ENCODE measurements at places on chromosomes 3 and 15. TPM values are rescaled to one million over a fixed set of nuclear protein-coding genes. Genes with fewer than 3 reads are reported as not detected.

GPR87 gene
- not detected for polyA plus RNA-seq

ETV5 gene
- 26.4 TPM for polyA plus RNA-seq

RTP4 gene
- polyA plus RNA-seq, result 0.73 TPM

- no peak for DNase-seq
These were observed 5.3 kb upstream of the TXNRD3 start for GRCh38 chr3:126659915-126660886.

DNA sequence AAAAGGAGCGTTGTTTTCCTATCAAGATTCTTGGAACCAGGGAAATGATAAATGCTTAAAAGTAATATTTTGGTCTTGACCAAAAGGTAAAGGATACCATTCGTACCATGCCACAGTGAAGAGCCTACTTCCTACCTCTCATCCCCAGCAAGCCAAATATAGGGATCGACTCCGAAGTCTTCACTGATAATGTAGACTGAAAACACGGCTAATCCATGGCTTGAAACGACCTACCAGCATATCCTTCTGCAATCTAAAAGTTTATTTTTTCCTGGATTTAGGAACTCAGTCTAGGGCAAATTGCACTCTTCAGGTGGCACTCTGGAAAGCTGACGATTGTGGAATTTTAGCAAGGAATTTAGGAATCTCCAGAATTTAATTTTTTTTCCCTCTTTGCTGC lies 1.9 kb upstream of the SEMA6D start:
- no peak for DNase-seq

All from renal pelvis (tissue), 12 donors.